ENCODE measurements at places on chromosomes 5 and 9.

DNA sequence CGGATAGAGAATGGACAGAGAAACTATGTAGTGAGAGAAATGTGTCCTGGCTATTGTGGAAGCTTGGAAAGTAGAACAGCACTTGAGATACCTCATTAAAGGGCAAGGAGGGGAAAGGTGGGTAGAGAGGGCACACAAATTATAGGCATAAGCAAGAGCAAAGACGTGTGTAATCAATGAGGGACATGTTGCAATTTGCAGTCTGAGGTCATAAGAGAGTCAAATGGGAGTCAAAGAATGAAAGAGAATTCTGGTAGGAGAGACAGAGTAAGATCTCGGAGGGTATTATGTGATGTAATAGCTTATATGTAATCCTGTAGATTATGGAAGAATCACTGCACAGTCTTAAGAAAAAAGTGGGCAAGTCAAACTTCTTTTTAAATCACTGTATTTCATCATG lies 312.0 kb upstream of the RGMB start:
- DNase-seq = no peak

DNA sequence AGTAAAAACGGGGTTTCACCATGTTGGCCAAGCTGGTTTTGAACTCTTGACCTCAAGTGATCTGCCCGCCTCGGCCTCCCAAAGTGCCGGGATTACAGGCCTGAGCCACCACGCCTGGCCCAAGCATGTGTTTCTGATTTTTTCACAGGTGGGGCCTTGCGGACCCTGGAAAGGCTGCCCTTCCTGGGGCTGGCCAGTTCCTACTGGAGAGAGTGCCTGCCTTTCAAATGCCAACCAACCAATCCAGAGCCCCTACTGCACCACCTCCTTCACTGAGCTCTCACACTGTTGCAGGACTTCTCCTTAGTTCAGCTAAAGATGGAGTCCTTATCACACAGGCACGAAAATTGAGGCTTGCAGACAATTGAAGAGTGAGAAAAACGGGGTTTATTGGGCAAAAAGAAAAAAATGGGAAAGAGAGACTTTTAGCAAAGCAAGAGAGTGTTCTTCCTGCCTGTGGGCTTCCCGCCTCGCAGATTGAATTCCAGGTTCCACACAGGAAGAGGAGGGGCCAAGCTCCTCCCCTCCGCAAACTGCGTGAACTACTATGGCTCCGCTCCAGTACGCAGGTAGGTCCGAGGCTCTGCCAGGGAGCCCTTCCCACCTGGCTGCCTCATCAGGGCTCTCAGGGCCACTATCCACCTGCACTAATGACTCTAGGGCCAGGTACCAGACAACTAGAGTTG lies 8.3 kb upstream of the CMBL start:
- DNase-seq = no peak

- no peak for DNase-seq
Observed at GRCh38 chr5:6459896-6460295, 11.2 kb downstream of the UBE2QL1 start.

DNA sequence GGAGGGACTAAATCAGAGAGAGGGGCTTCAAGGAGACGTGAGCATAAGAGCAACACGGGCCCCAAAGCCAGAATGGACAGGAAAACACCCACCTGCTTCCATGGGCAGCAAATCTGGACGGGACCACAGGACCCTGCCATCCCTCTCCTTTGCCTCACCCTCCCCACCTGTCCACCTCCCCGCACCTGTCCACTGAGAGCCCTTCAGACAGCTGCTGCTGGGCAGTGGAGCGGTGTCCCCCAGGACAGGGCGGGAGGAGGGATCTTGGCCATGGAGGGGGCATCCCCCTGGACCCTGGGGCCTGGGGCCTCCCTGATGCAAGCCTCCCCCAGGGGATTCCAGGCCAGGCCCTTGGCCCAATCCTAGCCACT lies 2.6 kb downstream of the CCDC183 start:
- DNase-seq = no peak

- no peak for DNase-seq
Observed at GRCh38 chr5:123819833-123820232, 307.9 kb downstream of the CSNK1G3 start.
